Stimulated activated CD4-positive, alpha-beta T cell treated with anti-CD3 and anti-CD28 coated beads, Interleukin-1b, Interleukin-23, amount 100 ng/mL, for 4 hours (primary cell): ENCODE measurements at places on chromosomes 6 and 20.

DNA sequence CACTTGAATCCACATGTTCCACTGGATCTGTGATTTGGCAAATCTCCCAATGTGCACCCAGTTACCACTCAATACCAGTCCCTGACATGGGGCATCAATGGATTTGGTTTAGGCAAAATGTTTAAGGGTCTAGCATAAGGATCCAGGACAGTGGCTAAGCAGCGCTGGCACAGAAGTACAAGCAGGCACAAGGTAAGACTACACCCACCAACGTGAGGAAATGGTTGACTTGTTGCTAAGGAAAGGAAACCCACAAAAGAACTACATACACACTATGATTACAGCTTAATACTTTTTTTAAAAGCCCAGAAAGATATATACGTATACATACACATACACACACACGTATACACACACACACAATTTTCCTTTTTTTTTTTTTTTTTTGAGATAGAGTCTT is 79.0 kb downstream of the DNAAF9 start:
- no peak for DNase-seq

GRCh38 chr6:10144772-10145171 is 270.1 kb downstream of the TFAP2A start:
- DNase-seq, result no peak

- DNase-seq, result no peak
These were observed 129.8 kb downstream of the PREX1 start for GRCh38 chr20:48697845-48698491.

GRCh38 chr6:28551891-28552666 is 26.4 kb downstream of the GPX5 start:
- DNase-seq, result no peak

GRCh38 chr6:90846824-90847223 is 260.0 kb upstream of the MAP3K7 start:
- DNase-seq, result no peak

- DNase-seq, result no peak
These were observed 70.9 kb upstream of the TBX18 start for GRCh38 chr6:84835340-84835739.
